ENCODE measurements at places on chromosomes 6 and 20. TPM values are rescaled to one million over a fixed set of nuclear protein-coding genes. Genes with fewer than 3 reads are reported as not detected.
A peak's percentile ranks its signal among the peaks of the same experiment; 100 is the strongest.

- no peak for DNase-seq
Measured at GRCh38 chr6:116314218-116314617, 34.5 kb upstream of the TSPYL1 start.

DNA sequence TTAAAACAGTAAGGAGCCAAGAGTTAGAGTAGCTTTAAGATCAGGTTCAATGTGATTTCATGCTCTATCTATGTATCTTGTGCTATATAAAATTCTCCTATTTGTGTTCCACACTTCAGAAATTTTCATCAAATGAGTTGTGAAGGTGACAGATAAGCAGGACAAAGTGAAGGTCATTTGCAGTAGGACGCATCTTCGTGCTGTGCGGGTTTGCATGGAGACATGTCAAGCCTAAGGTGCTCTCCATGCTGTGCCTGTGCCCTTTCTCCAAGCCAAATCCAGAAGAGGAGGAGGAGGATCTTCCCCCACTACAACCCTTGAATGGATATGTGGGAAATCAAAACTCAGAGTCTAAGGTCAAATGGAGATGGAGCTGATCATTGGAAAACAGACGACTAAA is 147.3 kb upstream of the NEDD9 start:
- DNase-seq, result no peak

GRCh38 chr6:44512868-44513741 is 125.6 kb downstream of the CDC5L start:
- peak; percentile 37 for DNase-seq

DNA sequence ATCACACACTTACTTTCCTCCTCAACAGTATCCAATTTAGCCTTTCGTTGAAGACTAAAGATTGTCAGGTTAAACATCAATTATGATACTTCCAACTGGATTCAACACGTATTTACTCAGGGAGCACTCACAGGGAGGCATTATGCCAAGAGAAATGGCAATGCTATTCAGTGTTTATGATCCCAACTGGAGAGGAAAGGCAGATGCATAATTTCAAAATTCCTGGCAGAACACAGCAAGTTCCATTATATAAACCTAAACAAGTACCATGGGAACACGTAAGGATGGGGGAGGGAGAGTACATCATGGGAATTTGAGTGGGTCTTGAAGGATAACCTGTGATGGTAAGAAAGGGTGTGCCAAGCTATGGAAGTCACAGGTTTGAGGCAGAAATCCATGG is 112.7 kb downstream of the ISM1 start:
- no peak for DNase-seq

DNA sequence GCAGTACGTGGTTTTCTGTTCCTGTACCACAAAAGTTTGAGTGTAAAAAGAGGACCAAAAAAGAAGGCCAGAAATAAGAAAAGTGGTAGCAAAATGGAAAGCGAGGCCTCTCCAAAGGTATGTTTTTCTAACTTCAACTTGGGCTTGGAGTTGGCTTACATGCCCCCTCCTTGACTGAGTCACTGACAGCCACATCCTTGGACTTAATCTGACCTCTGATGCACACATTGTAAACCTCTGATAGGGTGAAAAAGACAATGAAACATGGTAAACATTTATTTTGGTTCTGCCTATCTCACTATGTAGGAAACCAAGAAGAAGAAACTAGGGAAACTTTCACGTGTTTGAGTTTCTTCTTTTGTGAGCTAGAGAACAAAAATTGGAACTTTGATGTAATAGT is 503.2 kb upstream of the ID4 start:
- no peak for DNase-seq

DNA sequence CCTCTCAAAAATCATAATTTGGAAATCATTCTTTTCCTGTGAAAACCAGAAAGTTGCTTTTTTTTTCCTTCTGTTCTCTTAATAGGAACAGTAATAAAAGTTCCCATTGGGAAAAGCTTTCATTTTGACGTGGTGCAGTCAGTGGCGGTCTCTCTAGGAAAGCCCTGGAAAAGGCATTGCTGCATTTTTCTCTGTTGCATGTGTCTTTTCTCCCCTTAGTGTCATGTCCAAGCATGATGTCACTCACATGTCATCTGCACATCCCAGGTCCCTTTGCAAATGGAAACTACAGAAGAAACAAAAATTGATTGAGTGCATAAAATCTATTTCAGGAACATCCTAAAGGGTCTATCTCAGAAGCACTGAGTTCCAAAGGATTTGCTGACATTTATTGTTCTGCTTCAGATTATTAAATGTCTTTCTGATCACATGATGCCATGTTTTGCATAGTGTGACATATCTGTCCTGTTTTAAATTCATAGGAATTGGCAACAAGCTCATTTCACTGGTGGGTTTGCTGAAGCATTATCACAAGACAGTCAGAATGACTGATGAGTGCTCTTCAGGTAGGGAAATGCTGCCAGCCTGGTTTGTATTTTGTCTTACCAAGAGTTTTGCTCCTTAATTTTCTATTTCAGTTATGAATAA is 208.7 kb downstream of the SOX4 start:
- DNase-seq, result no peak

GRCh38 chr6:41135062-41135832 is 18.9 kb downstream of the TREML1 start:
- DNase-seq, result no peak

- no peak for DNase-seq
Measured at GRCh38 chr6:106629859-106630163, 433 bp downstream of the QRSL1 start.

DNA sequence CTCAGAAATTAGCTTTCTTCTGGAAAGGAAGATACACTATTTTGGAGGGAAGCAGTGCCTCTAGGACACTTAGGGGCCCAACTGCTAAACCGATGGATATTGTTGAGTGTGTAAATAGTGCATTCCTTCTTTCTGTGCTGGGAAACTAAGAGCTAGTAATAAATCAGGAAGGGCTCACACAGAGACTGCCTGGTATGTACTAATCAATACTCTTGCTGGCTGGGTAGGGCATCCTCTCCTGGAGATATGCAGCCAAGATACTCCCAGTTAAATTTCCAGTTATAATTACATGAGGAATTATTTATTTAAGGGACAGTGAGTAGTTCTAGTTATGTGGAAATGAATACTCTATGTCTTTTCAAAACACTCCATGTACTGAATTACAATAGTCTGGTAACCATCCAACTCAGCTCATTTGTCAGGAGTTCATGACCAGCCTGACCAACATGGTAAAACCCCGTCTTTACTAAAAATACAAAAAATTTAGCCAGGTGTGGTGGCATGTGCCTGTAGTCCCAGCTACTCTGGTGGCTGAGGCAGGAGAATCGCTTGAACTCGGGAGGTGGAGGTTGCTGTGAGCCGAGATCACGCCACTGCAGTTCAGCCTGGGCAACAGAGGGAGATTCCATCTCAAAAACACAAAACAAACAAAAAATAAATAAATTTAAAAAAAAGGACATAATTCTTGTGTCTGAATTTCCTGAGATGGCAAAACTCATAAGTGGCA is 100.0 kb downstream of the OR2B2 start:
- DNase-seq, result no peak

- DNase-seq, result no peak
Measured at GRCh38 chr6:43695967-43696291, 8.3 kb upstream of the MRPS18A start.

- no peak for DNase-seq
Measured at GRCh38 chr6:150915880-150916265, 50.4 kb downstream of the MTHFD1L start.

GRCh38 chr6:92847988-92848387 is 571.4 kb downstream of the EPHA7 start:
- no peak for DNase-seq

GRCh38 chr20:402496-402885 is 5.6 kb upstream of the RBCK1 start:
- no peak for DNase-seq

DNA sequence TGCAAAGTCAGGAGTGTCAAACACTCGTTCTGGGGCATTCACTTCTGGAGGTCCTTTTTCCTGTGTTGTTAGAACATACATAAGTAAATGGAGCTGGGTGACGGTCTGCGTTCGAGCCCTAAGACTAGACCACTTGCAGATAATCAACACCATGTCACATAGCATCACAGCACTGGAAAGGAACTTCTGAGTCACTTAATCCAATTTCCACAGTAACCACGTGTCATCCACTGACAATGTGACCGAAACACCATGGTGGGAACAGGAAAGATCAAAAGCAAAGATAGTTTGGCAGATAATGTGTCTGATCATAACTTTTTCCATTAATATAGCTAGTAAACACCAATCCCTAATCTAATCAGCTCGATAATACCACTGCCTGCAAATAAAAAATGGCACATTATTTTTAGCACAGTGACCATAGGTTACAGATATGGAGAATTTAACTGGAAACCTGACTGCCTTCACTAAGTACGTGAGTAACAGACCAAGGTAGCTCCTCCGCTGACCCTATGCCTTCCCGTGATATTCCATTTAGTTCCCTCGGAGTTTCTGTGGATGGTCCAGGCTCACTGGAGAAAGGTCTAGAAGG is 34.8 kb downstream of the WRNIP1 start:
- no peak for DNase-seq

- DNase-seq, result no peak
Measured at GRCh38 chr6:13729891-13730290, 18.3 kb upstream of the RANBP9 start.

DNA sequence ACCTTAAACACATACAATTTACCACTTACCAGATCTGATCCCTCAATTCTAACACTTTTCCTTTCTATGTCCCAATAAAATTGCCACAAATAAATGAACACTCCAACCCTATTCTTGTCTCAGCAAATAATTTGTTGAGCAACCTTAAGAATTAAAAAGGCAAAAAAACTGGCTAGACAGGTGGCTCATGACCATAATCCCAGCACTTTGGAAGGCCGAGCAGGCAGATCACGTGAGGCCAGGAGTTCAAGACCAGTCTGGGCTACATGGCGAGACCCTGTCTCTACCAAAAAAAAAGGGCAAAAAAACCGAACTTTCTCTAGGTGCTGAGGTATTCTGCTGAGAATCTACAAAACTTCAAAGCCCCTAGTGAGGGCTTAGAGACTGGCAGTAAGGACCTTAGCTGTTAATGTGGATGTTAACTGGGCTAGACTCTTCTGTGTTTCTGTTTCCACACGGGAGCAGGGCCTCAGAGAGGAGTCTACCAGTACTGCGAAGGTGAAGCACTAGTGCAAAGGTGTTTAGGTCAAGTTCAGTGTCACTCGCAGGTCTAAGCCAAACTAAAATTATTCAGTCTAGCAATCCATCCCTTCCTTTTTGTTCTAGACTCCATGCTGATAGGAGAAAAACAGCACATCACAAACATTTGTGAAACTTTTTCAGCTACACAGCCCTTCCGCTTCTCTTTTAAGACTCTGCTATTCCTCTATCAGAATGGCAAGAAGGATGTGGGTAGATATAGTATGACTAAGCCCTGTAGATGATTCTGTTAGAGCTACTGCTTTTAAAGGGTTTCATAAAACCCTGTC is 2.6 kb downstream of the FASTKD5 start:
- no peak for DNase-seq

DNA sequence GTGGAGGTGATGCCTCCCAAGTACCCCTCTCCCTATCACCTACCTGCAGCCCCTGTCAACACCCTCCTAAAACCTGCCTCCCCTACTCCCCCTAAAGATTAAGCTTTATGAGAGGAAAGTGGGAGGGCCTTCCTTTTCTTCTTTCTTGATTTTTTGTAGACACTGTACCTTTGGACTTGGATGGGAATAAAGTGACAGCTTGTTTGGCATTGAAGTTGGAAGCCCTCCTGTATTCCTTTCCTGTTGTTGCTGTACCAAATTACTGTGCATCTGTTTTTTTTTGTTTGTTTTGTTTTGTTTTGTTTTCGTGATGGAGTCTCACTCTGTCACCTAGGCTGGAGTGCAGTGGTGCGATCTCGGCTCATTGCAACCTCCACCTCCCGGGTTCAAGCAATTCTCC is 99.3 kb upstream of the NFATC2 start:
- no peak for DNase-seq

DNA sequence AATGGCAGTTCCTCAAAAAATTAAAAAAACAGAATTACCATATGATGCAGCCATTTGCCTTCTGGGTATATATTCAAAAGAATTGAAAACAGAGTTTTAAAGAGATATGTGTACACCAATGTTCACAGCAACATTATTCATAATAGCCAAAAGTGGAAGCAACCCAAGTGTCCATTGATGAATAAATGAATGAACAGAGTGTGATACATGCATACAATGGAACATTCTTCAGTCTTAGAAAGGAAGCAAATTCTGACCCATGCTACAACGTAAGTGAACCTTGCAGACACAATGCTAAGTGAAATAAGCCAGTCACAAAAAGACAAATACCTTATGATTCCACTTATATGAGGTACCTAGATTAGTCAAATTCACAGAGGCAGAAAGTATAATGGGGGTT is 34.7 kb upstream of the YWHAB start:
- no peak for DNase-seq

DNA sequence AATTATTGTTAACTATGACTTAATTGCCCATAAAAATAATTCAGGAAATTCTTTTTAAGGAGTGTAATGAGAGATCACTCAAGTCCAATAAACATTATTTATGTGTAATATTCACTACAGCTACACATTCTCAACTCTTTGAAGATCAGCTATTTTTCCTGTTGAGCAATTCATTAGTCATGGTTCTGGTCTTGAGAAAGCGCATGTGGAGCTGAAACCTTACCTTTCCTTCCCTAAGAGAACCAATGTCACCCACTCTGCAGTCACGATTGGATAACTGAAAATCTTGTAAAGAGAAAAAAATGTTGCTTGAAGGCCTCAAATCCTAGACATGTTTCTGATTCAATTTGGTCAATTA is 736.9 kb upstream of the MARCKS start:
- no peak for DNase-seq

DNA sequence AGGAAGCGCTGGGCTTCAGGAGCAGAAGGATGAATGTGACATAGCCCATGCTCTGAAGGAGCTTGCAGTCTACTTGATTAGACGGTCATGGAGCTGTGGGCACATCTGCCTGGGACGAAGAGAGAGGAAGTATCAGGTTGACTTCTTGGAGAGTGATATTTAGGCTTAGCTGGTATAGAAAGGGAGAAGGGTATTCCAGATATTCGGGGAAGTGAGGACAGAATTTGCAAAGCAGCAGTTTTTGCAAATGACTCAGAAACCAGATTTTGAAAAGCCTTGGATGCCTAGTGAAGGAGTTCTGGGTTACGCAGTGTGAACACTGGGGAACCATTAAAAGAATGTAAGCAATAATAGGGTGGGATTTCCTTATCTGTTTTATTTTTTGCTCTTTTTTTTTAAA is 60.7 kb downstream of the EYA4 start:
- no peak for DNase-seq

Gene OXT
- 1.5 TPM for total RNA-seq

Gene C6orf163
- 3.1 TPM for total RNA-seq

Gene KCNK16
- not detected for total RNA-seq

Gene DZANK1
- total RNA-seq, result 1.3 TPM

Gene PTCRA
- not detected for total RNA-seq

Gene TINAG
- total RNA-seq, result not detected

Gene BEND3
- 3.4 TPM for total RNA-seq

Gene CD83
- 12.9 TPM for total RNA-seq

Gene CST4
- total RNA-seq, result not detected

Gene WFDC12
- not detected for total RNA-seq

Gene PNPLA1
- total RNA-seq, result 0.32 TPM

Gene ADTRP
- 2.3 TPM for total RNA-seq

Gene ARFGEF3
- 2.6 TPM for total RNA-seq

Gene SLC22A7
- total RNA-seq, result not detected

Gene AGER
- 5.7 TPM for total RNA-seq
